ENCODE measurements at places on chromosomes 6 and 20.

GRCh38 chr6:157613011-157613522, 210.0 kb upstream of the SNX9 start:
- DNase-seq = no peak

- DNase-seq = no peak
These were observed 27.9 kb upstream of the ZBP1 start for GRCh38 chr20:57647933-57648785.

DNA sequence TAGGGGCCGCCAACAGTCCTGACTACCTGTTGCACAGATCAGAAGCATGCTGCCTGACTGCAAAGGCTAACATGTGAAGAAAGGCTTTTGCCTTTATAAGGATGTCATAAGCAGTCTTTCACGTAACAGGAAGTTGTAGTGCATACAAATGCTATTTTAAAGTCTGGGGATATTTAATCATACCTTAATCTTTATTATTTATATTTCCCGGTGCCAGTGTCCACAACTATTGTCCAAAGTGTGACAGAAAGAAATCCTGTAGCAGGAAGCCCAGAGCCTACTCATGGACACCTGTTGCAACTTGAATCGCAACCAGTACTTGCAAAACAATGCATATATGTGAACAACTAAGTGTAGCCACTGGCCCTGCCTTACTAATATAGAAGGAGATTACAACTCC, 235.8 kb downstream of the ALDH8A1 start:
- DNase-seq = no peak

GRCh38 chr20:22582964-22583772, 1.2 kb downstream of the FOXA2 start:
- no peak for DNase-seq

GRCh38 chr20:25126204-25127029, 44.5 kb upstream of the VSX1 start:
- no peak for DNase-seq

GRCh38 chr6:167523426-167523825, 198.5 kb downstream of the TTLL2 start:
- DNase-seq = no peak

GRCh38 chr6:22062807-22063408, 233.9 kb downstream of the PRL start:
- DNase-seq = peak; percentile 58

GRCh38 chr6:75751443-75751842, 2.4 kb downstream of the MYO6 start:
- no peak for DNase-seq
